SHP77 (cell line): ENCODE measurements at places on chromosomes 12 and 14.

GRCh38 chr14:61126603-61127498, 145.8 kb downstream of the SLC38A6 start:
- no peak for DNase-seq

DNA sequence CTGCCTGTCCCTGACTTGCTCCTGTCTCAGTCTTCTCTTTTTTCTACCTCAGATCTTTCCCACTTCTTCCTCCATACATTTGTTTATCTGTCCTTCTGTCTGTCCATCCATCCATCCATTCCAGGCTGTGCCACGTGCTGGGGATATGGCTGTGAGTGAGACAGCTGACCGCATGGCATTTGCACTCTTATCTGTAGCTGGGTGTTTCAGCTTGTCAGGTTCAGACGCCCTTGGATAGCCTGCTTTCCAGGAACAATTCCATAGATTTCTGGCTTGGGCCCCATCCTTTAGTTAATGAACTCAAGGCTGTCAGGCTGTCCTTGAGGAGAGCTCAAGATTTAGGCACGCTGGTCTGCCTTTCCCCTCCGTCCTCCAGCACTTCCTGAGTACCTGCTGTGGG, 116.6 kb downstream of the TSPAN9 start:
- no peak for DNase-seq

- DNase-seq: no peak
Observed at GRCh38 chr12:90677552-90677951, 277.4 kb downstream of the CCER1 start.

- no peak for DNase-seq
Observed at GRCh38 chr14:22433069-22433468, 156.0 kb downstream of the DAD1 start.

DNA sequence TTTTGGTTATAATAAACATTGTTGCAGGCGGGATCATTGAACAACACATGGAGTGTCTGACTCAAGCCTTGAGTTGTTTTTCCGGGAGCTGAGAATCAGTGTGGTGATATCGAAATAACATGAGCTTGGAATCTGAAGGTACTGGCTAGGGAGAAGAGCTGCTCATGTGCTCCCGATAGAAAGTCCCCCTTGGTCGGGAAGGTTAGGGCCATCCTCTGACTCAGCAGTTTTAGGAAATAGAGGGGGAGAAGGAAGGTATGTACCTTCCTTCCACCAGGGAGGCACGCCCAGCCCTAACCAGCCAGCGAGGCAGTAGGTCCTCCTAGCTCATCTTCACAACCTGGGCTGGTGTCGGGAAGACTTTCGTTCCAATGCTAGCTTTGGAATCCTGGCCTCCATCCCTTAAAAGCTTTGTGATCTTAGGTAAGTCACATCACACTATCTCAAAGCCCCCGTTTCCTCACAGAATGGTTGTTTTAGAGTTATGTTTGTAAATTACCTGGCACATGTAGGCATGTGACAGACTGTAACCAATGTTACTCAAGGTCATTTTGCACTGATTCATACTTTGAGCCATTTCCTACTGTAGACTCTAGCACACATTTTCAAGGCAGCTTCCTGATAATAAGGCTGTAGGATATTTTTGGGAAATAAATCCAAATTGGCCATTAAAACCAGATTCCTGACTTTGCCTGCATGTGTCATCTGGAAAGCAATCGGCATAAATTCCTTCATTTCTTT, 1.9 kb upstream of the RAB35 start:
- peak; percentile 62 for DNase-seq

DNA sequence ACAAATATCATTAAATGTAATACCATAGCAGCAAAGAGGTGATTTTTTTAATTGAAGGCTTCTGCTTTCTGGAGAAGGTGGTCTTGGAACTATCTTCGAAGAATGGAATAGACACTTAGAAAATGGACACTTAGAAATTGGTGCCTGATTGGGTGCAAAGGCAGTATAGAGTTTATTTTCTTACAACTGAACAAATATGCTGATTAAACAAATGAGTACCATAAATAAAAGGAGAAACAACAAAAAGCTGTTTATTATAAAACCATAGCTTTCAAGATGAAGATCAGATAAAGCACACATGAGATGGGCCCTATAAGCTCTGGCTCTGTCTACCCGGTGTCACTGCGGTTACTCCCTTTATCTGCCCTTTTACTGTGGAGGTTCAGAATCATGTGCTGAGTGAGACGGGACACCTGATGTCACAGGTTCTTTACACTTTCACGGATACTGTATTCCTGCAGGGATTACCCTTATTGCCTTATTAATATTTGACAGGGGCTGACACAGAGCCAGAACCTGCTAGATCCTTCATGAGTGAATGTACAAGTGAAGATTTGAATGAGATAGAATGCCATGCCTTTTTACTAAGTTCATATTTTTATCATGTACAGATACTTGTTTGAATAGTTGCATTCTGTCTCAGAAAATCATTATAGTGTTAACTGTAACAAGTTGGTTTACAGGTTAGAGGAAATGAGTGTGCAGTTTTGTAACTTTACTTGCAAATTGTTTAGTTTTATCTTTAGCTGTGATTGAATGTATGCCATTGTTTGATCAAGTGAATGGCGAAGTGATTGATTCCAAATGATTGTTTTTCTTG, 477.5 kb upstream of the RGS6 start:
- no peak for DNase-seq

DNA sequence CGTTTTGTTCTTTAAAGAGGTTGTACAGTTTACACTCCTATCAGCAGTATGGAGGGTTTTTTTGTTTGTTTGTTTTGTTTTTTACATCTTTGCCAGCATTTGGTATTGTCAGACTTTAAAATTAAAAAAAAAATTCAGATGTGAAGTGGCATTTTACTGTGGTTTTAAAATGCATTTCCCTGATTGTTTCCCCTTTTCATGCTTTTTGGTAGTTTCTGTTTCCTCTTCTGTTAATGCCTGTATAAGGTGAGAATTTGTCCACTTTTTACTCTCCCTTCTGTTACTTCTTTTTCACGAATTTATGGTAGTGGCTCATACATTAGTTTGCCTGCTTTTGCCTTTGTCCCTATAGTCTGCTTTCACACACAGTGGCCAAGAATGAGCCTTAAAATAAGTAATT, 36.6 kb downstream of the MNAT1 start:
- DNase-seq: no peak

DNA sequence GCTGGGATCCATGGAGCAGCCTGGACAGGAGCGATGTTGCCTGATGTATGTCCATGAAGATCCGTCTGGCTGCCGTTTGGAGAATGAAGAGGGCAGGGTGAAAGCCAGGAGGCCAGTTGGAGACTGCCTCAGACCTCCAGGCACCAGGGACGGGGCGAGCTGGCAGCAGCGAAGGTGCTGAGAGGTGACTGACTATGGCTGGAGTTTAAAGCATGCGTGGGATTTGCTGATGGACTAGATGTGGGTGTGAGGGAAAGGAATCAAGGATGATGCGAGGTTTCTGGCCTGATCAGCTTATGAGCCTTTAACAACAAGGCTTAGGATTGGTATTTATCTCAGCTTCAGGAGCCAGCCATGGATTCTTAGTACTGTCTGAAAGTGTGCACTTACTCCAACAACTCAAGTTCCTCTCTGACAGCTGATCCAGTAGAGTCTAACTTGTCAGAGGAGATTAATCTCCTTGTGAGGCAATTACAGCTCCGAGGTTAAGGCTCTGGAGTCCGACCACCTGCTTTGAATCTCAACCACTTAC, 49.4 kb downstream of the DYNC1H1 start:
- DNase-seq: no peak

DNA sequence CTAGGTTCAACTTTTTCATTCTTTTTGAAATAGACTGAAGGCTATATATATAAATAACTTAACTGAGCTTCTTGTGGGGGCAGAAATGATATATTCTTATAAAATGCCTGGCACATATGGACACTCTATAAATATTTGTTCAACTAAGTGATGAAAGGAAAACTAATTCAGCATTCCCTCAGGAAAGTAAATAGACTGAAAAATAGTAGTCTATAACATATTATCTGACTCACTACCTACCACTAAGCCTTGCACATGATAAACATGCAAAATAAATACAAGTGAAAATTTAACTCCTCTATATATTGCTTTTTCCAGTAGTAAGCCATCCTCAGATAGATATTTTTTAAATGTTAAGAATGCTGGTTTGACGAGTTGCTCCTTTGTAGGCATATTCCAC, 15.7 kb upstream of the BMAL2 start:
- DNase-seq: no peak

GRCh38 chr12:56810918-56811317, 47.8 kb downstream of the HSD17B6 start:
- DNase-seq: no peak

- no peak for DNase-seq
Observed at GRCh38 chr14:99239661-99240092, 32.3 kb downstream of the BCL11B start.

DNA sequence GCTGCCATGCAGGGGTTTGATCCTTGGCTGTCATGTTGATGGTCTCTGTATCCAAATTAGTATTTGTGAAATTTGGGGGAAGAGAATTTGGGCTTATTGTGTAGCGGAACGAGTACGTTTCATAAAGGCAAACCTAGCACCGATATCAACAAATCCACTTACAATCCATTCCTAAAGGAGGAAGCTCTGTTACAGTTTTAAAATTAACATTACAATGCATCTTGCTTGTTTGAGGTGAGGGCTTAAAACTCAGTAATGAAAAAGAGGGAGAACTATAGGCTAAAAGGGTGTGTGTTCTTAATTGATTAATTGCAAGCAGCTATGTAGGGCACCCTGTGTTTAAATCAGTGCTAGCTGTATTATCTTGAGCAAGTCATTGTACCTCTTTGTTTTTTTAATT, 13.7 kb downstream of the RASSF3 start:
- no peak for DNase-seq

DNA sequence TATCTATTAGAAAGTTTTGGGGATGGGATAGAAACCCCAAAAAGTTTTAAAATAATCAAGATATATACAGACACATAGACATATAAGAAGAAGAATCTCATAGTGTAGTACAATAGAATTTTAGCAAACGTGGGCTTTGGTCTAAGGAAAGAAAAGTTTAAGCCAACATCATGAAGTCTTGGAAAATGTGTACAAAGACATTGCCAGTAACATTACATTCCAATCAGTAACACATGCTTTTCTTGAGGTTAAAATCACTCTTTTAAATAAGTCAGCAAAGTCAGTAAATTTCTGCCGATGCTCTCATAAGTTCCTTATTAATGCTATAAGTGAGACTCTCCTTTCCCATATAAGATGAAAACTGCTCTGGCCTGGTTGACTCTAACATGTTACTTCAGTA, 201.1 kb upstream of the LRIG3 start:
- DNase-seq: no peak

GRCh38 chr12:11397366-11397765, 2.0 kb upstream of the PRB2 start:
- DNase-seq: no peak

DNA sequence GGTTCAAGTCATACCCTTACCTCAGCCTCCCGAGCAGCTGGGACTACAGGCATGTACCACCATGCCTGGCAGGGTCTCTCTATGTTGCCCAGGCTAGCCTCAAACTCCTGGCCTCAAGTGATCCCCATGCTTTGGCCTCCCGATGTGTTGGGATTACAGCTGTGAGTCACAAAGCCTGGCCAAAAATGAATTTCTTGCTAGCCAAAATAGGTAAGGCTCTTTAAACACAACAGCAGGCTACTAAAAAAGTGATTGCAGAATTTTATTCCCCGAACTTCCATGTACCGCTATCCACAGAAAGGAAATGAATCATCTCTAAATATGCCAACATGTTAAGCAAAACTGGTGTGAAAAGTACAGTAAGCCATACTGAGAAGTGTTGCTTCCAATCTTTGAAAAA, 50.6 kb downstream of the WDHD1 start:
- DNase-seq: no peak

DNA sequence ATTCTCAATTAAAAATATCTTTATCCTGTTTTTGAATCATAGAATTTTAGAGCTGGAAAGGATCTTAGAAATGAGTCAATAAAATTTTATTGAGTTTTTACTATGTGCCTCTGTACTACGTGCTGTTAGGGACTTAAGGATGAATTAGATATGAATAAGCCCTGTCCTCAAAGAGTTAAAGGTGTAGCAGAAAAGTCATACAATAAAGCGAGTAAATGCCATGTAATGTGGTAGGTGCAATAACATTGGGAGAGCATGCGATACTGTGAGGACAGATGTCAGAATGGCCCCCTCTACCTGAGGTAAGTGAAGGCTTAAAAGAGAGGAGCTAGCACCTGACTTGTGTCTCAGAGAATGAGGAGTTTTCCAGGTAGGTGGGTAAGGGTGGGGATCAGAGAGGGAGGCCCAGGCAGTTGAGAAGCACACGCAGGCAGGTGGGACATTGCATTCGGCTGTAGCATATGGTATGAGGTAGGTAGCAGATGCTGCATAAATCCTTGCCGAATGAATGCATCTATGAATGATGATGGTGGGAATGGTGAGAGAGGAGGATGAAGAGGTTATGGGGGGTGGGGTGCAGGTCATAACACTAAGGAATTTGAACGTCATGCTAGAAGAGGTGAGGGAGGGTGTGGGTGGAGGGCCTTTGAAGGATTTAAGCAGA, 35.4 kb upstream of the ATP23 start:
- no peak for DNase-seq

GRCh38 chr14:53217316-53217994, 64.3 kb upstream of the DDHD1 start:
- peak; percentile 91 for DNase-seq

DNA sequence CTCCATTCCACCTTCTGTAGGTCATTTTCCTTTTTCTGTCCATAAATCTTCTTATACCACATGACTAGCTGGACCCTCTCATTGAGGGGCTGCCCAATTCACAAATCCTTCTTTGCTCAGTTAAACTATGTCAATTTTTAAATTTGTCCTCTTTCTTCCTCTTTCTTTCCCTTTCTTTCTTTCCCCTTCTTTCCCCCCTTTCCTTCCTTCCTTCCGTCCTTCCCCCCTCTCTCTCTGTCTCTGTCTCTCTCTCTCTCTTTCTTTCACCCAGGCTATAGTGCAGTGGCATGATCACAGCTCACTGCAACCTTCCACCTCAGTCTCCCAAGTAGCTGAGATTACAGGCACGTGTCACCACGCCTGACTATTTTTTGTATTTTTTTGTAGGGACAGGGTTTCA, 47.1 kb upstream of the TMEM263 start:
- DNase-seq: no peak

- peak; percentile 67 for DNase-seq
Observed at GRCh38 chr14:61456720-61457119, 135.3 kb downstream of the PRKCH start.

- DNase-seq: peak; percentile 78
Observed at GRCh38 chr12:124512667-124513296, 54.6 kb downstream of the NCOR2 start.

DNA sequence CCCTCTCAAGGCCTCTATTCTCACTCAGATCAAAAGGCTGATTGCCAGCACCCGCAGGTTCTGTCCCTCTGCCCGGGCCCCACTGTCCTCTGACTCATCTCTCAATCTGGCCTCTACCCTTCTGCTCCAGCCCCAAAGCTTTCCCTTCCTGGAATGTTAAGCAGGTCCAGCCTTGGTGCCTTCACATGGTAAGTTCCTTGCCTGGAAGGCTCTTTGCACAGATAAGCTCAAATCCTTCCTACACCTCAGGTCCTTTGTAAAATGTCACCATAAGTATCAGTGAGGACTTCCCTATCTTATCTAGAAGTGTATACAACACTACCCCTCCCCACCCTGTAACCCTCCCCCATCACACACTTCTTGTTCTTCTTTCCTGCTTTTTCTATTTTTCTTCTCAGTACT, 22.2 kb downstream of the LPCAT3 start:
- no peak for DNase-seq

GRCh38 chr12:63927511-63927910, 83.0 kb downstream of the SRGAP1 start:
- no peak for DNase-seq

- DNase-seq: peak; percentile 56
Observed at GRCh38 chr12:106840243-106840642, 65.8 kb downstream of the RIC8B start.

GRCh38 chr14:74619672-74620131, 7.7 kb upstream of the LTBP2 start:
- DNase-seq: no peak
